Bone marrow (tissue), 2 donors: ENCODE measurements at places on chromosomes 11 and 22.

DNA sequence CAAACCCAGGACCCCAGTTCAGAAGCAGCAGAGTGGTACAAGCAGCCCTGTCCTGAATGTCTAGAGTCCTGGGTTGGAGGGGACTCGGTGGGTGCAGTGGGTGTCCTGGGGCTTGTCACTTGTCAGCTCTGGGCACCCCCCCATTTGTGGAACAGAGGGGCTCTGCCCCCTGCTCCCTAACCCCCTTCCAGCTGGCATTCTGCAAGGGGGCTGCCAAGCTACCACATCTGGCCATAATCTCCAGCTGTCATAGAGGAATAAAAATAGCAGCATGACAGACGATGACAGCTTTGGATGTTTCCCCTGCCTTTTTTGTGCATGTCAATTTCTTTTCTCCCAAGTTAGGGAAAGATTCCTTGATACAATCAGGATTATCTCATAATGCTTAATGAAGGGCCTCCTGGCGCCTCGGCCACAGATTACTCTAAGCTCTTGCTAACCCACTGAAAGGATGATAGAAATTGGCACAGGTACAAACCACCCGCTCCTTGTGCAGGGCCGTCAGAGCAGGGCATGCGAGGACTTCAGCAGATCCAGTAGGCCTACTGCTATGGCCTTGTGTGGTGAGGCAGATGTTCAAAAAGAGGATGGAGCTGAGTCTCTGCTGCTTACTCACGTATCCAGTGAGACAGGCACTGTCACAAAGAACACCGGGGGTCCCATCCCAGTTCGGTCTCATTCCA is 83.0 kb downstream of the ISX start:
- no peak for DNase-seq

DNA sequence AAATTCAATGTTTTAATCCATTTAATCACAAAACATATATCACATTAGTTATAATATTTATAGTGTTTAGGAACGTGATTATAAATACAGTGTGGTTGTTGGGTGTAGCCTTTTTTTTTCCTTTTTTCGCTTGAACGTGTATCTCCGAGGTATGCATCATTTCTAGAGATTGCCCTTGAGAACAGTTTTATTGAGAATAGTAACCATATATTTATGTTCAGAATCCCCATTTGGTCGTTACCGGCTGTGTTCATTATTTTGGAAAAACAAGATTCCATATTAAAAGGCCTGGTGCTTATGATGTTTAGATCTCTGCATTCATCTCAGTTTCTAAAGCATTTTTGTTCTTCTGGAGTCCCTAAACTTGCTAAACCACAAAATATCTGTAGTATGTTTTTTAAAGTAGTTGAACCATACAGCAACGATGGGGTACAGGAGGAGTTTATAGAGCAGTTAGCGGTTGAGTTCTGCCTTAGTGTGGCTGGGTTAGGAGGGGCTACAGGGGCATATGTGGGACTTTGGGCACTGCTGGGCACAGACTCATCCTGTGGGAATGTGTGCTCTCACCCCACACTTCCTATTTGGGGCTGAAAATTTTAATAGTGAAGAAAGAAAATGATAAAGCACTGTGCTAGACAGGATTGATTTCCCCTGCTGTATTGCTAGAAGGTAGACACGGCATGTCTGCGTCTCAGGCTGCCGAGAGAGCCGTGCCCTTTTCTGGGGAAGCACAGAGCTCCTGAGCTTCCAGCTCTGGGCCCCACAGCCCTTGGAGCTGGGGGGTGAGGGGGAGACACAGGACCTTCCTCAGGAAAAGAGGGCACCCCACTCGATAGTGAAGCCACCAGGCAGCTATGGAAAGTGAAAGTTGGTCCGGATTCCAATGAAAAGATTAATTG is 81.5 kb upstream of the PPARA start:
- DNase-seq = no peak

DNA sequence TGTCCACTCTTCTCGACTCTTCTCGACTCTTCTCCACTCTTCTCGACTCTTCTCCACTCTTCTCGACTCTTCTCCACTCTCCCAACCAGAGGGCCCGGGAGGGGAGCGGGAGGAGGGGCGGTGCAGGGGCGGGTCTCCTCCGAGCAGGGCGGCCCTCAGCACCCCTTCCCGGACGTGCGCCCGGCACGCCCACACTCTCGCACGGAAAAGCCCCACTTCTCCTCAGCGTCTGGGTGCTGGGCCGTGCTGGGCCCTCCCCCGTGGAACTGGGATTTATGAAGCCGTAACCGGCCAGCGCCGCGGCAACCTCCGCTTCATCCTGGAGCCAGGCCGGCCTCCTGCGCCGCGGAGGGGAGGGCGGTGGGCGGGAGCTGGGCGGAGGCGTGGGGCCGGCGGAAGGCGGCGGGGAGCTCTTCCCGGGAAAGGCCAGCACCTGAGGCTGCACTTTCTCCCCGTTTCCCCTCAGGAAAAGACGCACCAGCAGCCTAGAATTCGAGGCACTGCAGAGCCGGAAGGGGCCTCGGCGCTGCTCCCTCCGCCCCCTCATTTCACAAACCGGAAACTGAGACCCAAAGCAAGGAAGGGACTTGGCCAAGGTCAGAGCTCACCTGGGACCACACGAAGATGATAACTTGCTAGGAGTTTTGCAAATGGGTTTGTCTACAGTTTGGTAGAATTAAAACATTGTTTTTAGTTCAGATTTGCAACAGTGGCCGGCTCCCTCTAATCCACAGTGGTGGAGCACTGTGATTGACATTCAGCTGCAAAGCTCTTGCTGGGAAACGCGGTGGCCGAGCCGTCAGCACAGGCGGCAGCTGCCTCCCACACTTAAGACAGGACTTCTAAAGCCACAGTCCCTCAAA is 31.6 kb upstream of the JAM3 start:
- DNase-seq = no peak

GRCh38 chr11:85893395-85893794 is 38.2 kb downstream of the CCDC83 start:
- no peak for DNase-seq
